ENCODE measurements at places on chromosomes 5 and 9.

- no peak for DNase-seq
Measured at GRCh38 chr5:132202711-132203463, 24.8 kb downstream of the P4HA2 start.

DNA sequence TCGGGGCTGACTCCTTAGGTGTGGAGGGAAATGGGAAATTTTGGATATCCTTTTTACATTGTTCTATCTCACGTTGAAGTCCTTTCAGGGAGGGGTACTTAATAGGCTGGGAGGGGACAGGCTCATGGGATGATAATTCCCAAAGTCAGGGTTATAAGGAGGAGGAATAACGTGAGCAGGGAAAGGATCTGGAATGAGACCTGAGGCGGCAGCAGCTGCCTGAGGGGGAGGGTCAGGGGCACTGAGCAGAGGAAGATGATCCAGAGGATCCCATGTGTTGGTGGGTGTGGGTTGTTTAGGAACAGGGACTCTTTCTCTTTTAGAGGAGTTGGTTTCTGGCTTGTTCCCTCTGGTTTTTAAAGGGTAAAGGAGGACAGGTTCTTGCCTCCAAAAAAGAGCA is 18.7 kb downstream of the IFT74 start:
- DNase-seq, result no peak

DNA sequence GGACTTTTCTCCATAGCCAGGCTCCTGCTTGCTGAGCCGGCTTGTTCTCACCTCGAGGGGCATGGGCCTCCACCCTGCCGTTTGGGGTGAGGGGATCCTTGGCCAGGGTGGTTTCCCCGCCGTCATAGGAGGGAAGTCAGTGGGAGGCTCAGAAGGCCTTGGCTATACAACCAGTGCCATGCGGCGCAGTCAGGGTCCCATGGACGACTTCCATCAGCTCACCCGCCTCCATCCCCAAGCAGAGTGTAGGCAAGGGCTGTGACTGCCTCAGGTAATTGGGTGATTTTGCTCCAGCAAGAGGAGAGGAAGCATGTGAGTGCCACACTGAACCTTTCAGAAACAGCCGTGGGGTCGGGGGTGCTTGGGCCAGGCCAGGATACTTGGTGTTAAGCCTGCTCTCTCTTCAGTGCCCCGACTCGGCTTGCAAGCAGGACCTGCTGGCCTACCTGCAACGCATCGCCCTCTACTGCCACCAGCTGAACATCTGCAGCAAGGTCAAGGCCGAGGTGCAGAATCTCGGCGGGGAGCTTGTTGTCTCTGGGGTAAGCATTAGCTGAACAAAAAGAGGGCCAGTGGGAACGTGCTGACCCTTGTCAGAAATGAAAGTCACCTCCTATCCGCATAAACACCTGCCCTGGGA is 57.2 kb upstream of the LRRTM2 start:
- DNase-seq, result no peak

DNA sequence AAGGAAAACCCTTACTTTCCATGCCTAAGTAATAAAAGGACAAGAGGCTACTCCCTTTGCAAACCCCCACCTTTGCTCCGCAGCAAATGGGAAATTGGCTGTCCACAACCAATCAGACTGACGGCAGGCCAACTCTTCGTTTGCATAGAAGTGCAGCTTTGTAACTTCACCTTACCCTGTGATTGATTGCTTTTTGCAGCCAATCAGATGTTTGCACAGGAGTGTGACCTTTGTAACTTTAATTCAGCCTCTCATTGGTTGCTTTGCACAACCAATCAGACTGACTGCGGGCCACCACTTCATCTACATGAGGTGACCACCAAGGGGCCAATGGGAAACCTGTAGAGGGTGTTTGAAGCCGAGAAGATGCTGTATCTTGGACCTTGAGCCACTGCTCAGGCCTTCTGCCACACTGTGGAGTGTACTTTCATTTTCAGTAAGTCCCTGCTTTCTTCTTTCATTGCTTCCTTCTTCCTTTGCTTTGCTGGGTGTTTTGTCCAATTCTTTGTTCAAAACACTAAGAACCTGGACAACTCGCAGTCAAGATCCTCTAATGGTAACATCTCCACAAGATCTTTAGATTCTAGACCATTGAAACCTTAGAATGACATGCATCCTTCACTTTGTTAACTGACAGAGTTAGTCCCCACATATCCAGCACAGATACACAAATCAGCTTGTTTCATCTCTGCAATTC is 51.3 kb upstream of the FREM1 start:
- DNase-seq, result no peak

- DNase-seq, result no peak
Measured at GRCh38 chr5:1536871-1537602, 13.3 kb upstream of the LPCAT1 start.
